ENCODE measurements at places on chromosomes 7 and 10.

DNA sequence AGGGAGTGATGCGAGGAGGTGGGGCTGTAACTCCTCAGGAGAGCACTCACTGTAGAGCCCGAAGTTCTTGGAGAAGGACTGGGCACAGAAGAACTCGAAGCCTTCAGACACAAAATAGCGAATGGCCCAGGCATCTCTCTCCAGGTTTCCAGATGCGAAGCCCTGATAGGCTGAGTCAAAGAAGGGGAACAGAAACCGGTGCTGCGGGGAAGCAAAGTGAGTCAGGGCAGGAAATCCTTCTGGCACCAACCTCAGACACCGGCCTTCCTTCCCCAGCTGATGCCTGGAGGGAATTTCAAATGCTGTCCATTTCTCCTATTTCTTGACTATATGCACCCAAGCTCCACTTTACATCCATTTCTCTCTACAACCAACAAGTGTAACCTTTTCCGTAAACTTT is 26.8 kb downstream of the GOT1 start:
- DNase-seq, result no peak

DNA sequence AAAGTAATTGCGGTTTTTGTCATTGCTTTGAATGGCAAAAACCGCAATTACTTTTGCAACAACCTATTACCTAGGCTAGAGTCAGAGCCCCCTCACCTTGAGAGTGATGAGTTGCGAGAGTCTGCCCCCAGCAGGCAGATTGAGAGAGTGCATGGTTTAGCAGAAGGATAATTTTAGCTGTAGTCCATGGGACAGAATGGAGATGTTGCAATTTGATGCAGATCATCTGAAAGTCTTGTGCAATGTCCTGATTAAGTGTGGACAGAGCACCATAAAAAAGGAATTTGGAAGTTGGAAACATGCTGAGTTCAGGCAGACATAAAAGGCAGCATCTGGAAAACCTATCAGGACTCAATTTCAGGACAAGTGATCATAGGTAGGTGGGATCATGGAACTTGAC is 48.7 kb downstream of the GPR141 start:
- DNase-seq, result no peak

- no peak for DNase-seq
These were observed 730.5 kb downstream of the INHBA start for GRCh38 chr7:40972426-40972825.

DNA sequence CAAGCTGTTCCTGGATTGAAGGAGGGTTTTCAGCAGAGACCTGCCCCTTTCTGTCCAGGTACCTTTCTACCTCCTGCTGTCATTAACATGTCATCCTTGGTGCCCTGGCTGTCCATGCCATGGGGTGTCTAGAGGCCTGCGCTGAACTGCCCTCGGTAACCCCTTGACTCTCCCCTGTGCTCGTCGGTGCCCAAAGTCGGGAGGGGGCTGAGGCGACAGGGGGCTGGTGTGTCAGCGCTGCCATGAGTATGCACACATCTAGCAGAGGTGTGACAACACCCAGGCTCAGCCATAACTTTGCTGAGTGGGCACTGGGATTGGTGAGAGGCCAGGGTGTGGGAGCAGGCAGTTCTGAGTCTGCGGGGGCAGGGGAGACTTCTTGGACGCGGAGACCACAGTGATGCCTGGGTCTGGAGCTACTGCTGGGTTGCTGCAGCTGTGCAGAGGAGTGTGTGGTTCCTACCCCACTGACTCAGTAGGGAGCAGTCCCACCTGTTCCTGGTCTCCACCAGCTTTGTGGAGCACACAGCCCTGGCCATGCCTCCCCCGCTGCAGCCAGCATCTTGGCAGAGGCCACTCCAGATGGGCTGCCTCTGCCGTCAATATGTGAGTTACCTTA is 376.2 kb upstream of the SEMA3C start:
- DNase-seq, result no peak

DNA sequence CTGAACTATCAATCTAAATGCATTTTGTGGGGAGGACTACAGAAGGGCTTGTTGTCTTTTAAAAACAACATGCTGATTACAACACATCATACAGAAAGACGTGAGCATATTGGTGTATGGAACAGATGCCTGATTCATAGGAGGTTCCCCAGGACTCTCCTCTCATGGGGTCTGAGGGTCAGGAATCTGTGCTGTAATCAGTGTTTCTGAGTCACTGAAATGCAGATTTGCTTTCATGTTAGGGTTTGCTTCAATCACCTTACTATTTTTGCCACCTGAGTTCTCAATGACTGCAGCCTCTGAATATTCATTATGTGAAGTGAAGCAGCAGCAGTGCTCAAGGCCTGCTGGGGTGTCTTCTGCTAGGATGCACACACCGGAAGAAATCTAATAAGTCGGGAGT is 550 bp upstream of the ANK3 start:
- no peak for DNase-seq

- no peak for DNase-seq
These were observed 925.1 kb upstream of the CELF2 start for GRCh38 chr10:10092581-10092980.

- no peak for DNase-seq
These were observed 26.6 kb downstream of the ZNF775 start for GRCh38 chr7:150405584-150406311.

DNA sequence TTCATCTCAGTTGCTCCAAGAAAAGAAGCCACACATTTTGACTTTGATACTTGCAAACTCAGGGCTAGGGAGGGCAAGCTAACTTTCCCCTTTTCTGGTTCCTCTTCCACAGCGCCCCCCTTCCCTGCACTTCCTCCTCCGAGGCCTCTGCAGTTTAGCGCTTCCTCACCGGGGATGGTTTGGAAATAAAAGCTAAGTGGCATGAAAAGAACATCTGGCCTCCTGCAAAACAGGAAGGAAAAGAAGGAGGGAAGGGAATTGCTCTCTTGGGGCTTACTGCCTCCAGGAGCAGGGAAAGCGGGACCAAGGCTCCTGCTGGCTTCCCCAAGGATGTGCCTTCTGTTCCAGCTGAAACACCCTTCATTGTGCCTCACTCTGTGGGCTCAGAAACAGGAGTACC is 42.3 kb downstream of the PRKCQ start:
- no peak for DNase-seq

DNA sequence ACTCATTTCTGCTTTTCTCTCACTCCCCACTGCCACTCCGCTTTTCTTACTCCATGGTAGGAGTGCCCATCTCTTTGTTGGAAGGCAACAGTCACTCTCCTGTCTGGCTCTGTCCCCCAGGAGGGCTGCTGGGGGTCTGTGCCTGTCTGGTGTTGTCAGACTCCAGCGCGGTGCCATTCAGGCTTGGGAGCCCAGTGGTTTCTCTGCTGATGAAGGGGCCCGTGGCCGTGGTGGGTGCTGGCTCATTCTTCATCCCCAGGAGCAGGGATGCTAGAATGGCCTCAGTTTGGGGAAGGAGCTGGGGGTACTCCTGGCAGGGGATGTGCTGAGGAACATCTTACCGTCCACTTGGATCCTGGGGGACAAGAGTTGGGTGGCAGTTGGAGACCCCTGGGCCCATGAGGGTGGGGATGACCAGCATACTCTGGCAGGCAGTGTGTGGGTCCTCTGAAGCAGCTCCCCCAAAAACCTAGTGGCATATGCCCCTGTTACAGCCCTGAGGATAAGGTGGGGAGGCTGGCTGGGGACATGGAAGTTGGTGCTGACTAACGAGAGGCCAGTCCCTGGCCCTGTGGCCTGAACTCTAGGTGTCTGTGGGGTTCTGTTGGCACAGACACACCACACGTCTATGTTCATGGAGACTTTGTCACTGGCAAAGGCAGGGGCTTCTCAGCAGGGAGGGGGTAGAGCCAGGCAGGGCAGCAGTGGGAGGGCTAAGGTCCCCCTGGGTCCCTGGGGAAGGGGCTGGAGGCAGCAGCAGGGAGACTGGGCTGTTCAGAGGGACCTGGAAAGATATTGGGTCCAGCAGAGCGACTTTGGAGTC is 102.8 kb upstream of the RET start:
- DNase-seq, result no peak

GRCh38 chr10:100890673-100891317 is 22.0 kb upstream of the SLF2 start:
- DNase-seq, result no peak

Measured in stimulated activated CD8-positive, alpha-beta memory T cell treated with anti-CD3 and anti-CD28 coated beads, Interleukin-15, amount 100 ng/mL, for 1 hour (primary cell).